ENCODE measurements at places on chromosomes 3 and 15. TPM values are rescaled to one million over a fixed set of nuclear protein-coding genes. Genes with fewer than 3 reads are reported as not detected.

Gene DUT
- 120 TPM for total RNA-seq

Gene APBA2
- 42.8 TPM for total RNA-seq

Gene BDH1
- total RNA-seq: 22.8 TPM

Gene GOLGA6B
- total RNA-seq: not detected

Gene C3orf85
- not detected for total RNA-seq

Gene CPN2
- total RNA-seq: not detected
